SW 1271 (cell line): ENCODE measurements at places on chromosomes 4 and X.

- no peak for DNase-seq
Observed at GRCh38 chr4:61864286-61864685, 664.2 kb downstream of the ADGRL3 start.

DNA sequence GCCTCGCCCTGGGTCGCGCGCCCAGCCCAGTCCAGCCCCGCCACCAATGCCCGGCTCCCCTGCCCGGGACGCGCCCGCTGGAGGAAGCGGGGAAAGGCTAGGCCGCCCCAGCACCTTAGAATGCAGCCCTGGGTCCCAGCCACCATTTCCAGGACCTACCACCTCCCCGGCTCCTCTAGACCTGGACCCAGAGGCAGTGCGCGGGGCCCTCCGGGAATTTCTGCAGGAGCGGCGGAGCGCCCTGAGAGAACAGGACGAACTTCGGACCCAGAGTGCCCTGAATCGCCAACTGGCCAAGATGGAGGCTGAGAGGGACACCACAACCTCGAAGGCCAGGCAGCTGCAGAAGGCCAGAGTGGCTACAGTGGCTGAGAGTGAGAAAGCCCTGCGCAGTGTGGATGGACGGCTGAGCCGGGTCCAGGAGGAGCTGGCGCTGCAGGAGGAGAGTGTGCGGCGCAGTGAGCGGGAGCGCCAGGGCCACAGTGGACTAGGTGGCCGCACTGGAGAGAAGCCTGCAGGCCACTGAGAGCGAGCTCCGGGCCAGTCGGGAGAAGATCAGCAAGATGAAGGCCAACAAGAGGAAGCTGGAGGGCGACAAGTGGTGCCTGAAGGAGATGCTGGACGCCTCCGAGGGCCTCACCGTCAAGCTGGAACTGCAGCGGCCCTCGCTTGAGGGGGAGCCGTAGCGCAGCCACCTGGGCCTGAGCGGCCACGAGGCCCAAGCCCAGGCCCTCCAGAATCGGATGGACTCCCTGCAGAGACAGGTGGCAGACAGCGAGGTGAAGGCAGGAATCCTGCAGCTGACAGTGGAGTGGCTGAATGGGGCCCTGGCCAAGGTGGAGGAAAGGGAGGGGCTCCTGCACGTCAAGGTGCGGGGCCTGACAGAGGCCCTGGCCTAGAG, 15.5 kb downstream of the SMIM10L2A start:
- no peak for DNase-seq

- peak; percentile 28 for DNase-seq
Observed at GRCh38 chr4:46274717-46275116, 115.2 kb downstream of the GABRA2 start.

- no peak for DNase-seq
Observed at GRCh38 chr4:6776920-6777635, 5.4 kb upstream of the KIAA0232 start.

- DNase-seq = no peak
Observed at GRCh38 chr4:163331629-163332376, 593 bp downstream of the NPY1R start.

DNA sequence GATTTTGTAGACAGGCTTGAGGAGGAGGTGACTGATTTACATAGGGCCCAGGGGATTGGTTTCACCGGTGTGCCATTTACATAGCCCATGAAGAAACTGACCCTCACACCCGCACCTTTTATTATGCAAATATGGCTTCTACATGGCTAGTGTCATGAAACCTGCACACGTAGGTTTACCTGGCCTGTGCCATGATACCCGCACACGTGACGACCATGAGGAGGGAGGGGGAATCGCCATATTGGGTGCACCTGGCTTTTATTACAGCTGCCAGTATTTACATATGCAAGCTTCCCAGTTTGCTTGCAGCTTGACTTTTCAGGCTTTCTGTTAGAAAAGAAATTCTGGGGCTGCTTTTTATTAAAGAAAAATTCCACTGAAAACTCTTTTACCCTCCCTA, 359.7 kb downstream of the ADAM29 start:
- DNase-seq = no peak

- no peak for DNase-seq
Observed at GRCh38 chr4:4666693-4667621, 125.1 kb upstream of the STX18 start.

- DNase-seq = no peak
Observed at GRCh38 chrX:118211891-118212816, 95.5 kb upstream of the KLHL13 start.

DNA sequence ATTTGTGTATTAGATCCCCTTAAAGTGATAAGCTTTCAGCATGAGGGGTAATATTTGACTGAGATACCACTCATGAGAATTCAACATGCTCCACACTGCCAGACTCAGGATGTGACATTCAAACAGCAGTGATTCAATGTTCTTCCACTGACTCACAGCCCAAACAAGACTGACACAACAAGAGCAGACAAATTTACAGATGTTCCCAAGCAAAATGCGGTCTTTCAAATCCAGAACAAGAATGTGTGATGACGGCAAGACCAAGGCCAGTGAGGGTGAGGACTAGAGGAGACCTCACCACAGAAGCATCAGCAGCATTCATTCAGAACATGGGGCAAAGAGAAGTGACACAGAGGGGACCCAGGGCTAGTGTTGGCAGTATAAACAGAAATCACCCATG, 99.3 kb upstream of the GRIA3 start:
- DNase-seq = no peak

- no peak for DNase-seq
Observed at GRCh38 chr4:3462321-3462789, 751 bp upstream of the DOK7 start.

- no peak for DNase-seq
Observed at GRCh38 chr4:94358101-94358500, 15.5 kb upstream of the HPGDS start.

DNA sequence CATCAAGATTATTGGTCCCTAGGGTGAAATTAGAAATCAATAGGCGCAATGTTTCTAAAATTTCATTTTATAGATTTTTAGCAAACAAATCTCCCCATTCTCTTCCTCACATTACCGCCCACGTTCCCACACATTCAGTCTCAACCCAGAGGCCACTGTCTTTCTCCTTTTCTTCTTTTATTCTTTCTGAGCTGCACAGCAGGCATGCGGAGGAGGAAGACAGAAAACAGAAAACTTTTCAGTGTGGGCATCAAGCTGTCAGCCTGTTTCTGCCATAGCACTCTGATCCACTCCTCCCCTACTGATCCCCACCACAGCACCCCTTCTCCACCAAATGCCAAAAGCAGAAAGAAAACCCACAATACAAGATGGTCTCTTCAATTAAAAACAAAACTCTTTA, 94.8 kb upstream of the ADAMTS3 start:
- no peak for DNase-seq

- DNase-seq = no peak
Observed at GRCh38 chrX:70001269-70001668, 48.5 kb downstream of the AWAT2 start.

DNA sequence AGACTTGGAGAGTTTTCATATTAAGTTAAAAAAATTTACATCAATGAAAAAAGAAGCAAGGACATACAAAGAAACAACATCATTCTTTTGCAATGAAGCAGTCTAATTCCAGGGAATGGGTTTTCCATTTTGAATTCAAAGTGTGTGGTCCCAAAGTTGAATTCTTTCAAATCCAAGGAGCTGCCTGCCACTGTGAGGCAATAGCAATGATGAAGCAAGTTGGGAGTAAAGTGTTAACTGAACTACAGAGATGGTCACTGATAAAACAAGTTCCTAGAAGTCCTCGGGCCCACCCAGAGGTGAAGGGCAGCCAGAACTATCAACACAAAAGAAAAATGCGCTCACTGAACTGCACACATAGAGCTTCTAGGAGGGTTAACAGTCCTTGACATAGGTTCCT, 115.9 kb downstream of the RAB28 start:
- no peak for DNase-seq

- no peak for DNase-seq
Observed at GRCh38 chr4:113116414-113117357, 67.2 kb downstream of the ANK2 start.

- DNase-seq = peak; percentile 46
Observed at GRCh38 chr4:104860238-104861123, 286.2 kb upstream of the TET2 start.

GRCh38 chrX:82458207-82458754, 1049.8 kb upstream of the POU3F4 start:
- DNase-seq = no peak

DNA sequence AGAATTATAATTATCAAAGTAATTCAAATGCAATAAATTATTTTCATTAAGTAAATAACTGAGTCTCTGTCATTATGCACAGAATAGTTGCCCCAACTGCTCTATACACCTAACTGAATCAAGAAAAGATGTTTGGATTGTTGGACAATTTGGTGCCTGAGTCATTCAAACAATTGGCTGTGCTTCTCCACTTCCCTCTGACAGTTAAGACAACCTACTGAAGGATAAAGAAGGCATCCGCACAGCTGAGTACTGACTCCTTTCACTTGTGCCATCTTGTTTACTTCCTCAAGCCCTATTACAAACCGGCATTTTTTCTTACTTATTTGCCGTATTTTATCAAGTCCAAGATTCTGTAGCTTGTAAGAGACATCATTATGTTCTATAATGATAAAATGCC, 110.6 kb upstream of the C1QTNF7 start:
- DNase-seq = no peak

- DNase-seq = no peak
Observed at GRCh38 chr4:120052856-120053255, 13.8 kb downstream of the MAD2L1 start.

DNA sequence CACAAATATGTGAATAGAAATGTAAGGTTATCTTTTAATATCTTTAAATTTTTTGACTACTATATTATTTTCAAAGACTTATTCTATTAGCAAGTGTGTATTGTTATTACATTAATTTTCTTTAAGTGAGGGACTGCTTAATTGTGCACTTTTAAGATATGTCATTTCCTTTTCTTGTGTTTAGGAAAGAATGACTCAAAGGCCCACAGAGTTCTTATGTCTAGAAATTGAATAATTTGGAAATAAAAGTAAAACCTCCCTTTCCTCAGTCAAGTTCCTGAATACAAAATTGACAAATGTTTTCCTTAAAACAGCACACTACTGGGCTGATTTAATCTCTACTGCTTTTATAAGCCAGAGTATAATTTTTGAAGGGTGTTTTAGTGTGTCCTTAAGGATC, 169.7 kb downstream of the TMEM47 start:
- DNase-seq = no peak

DNA sequence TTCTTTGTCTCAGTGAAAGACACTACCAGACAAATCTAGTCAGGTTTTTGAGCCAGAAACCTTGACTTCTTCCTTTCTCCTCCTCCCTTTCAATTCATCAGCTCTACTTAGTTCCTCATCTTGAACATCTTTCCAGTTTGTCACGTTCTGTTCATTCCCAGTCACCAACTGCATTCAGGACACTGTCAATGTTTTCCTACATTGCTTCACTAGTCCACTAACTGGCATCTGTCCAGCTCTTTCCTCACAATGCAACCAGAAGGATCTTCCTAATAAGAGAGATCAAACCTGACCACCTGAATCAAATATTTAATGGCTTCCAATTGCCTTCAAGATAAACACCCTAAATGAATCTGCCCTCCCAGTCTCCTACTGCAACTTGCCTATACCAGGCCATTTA, 52.5 kb downstream of the SYNPO2 start:
- DNase-seq = no peak

DNA sequence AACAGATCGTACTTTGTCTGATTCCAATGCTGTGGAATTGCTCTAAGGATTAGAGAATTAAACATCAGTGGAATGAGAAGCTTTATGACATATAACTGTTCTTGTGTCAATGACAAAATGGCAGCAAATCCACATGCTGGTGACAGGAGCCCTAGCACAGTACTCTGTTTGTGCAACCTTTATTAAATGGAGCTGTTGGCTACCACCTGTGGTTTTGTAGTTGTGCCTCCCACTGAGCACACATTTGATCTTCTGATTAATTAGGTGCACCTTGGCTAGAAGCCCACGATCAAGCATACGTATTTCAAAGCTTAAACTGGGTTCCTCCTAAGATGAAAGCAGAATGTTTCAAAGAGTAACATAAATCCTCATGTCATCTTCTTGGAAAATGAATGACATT, 394.0 kb upstream of the IGFBP7 start:
- DNase-seq = no peak

GRCh38 chr4:149886786-149887490, 71.3 kb upstream of the IQCM start:
- DNase-seq = no peak

GRCh38 chr4:155062948-155063347, 145.5 kb upstream of the NPY2R start:
- DNase-seq = no peak

DNA sequence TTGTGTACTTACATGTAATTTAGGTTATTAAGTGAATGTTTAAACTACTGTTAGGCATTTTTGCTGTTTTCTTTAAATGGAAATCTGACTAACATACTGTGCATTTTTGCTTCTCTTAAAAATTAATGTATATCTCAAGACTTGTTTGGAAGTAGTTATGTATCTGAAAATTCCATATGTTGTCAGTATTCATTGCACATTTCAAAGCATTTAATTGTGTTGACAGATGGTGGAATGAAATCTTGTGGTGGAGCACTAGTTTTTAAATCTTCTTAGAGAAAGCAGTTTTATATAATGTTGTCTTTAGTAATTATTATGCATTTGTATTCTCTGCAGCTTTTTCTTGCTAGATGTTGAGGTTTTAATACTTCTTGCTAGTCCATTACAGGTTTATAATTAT, 71.5 kb upstream of the MSANTD1 start:
- DNase-seq = no peak

DNA sequence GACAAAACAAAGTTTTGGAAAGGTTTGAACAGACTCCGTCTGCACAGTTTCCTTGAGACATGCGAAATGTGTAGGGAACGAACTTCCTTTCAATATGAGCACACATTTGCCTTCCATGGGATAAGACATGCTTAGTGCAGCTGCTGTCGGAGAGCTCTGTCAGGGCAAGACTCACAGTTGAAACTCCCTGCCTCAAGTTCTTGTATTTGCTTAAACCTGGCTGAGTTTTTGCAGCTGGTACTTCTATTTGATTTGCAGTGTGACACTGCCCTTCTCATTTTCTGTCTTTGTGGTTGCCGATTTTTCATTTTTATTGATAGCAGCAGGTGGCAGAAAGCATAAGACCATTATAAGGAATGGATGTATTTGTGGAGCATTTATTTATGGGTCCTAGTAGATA, 18.2 kb upstream of the RHOH start:
- DNase-seq = no peak

- no peak for DNase-seq
Observed at GRCh38 chr4:159497936-159498335, 395.1 kb downstream of the RAPGEF2 start.

DNA sequence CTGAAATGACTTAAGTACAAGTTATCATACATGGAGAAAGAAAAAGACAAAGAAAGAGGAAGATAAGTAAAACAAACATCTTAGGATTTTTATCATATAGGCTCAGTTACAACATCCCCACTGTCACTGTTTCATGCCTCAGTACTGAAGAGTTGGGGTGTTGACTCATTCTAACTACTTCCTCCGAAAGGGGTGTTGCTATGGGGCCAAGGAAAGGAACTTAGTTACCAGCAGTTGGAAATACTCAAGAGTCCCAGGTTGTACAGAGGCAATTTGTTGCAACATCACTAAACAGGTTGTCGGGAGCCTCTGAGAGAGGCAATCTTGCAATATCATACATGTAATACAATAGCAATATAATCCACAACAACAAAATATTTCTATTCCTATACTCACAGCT, 1264.7 kb downstream of the PCDH7 start:
- no peak for DNase-seq

- no peak for DNase-seq
Observed at GRCh38 chrX:151801980-151802379, 67.4 kb downstream of the CNGA2 start.
